Activated naive CD8-positive, alpha-beta T cell treated with anti-CD3 and anti-CD28 coated beads, Interleukin-2, amount 50 U/mL, for 24 hours (primary cell): ENCODE measurements at places on chromosomes 3 and 15.

DNA sequence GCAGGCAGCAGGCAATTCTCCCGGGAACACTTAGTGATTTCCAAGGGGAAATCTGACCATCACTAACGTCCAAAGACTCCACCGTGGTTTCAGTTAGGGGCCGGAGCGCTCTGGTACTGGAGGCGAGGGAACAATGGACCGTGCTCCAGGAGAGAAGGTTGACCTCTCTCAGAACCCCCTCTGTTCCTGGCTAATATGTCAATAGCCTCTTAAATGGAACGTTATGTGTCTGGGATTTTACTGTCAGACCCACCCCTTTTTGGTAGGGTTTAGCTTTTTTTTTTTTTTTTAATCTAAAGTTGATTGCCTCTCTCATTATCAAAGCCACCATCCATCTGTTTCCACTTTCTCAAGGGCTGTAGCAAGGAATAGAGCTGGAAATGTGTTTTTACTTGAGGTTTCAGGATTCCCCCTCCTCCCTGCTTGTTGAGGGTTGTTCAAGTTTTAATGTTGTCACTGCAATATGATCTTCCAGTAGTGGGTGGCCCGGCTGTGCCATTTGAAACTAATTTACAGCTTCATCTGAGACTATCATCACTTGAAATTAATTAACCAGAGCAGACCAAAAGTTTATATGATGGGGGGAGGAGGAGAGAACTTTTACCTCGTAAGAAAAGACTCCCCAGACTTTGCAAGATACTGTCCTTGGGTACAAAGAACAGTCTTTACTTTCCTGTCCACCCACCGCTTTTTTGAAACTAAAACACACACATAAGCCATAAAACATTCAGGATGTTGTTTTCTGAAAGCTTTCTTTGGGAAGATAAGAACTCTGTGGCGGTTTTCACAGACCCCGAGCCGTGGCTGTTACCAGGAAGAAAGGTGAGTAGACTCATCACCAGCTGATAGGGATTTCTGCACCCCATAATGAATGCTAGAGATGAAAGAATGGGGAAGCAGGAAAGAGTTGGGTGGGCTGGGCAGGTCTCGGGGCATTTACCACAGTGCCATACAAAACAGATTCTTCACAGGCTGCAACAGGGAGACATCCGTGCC is 187.8 kb downstream of the UACA start:
- DNase-seq: no peak

- DNase-seq: no peak
Measured at GRCh38 chr3:16113704-16114103, 60.8 kb upstream of the GALNT15 start.

- DNase-seq: peak; percentile 73
Measured at GRCh38 chr15:89442671-89443307, 53.6 kb downstream of the RHCG start.

GRCh38 chr3:7977245-7978086 is 524.2 kb upstream of the LMCD1 start:
- no peak for DNase-seq

GRCh38 chr15:71508081-71508682 is 302.2 kb upstream of the NR2E3 start:
- no peak for DNase-seq

DNA sequence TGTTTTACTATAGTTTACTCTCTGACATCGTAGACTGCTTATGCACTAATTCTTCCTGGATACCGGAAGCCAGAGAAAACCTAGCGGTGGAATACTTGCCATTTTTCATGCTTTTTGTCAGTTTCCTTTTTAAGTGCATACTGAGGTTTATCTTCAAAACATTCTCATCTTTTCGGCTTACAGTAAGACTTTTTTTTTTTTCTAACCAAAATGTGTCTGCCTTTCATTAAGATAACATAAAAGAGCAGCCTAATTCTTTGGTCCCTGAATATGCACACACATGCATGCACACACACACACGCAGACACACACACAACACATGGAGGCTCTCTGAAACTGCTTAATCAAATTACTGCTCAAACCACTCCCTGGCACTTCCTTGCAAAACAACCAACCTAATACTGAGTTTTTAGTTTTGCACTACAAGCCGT is 1.3 kb downstream of the ZNF445 start:
- DNase-seq: no peak

DNA sequence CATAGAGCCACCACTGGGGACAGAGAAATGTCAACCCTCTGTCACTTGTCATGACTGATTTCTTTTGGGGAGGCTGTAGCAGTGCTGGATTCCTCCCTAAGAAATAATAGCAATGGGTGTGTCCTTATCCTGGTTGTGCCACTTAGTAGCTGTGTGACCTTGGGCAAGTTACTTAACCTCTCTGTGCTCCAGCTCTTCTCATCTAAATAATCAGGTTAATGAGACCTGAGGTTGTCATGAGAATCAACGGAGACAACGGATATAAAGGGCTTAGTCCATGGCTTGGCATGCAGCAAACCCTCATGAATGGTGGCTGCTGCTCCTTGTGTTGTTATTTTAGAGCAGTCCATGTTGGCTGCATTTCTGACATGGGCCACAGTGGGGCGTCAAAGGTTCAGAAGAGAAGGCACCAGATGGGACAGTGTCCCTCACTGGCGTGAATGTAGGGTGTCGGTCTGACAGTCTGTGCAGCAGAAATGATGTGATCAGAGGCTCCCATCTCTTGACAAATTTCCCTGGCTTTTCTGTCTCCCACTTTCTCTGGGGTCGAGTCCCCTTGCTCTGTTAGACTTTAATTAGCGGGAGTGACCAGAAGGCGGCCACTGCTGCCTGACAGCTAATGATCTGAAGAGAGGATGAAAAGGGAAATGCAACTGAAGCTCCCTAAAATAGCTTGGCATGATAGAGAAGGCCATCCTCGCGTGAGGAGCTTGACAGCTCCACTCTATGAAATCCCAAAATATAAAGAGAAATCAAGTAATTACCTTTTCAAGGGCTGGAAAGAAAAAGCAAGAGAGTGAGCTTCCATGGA is 209.4 kb downstream of the CADPS start:
- peak; percentile 34 for DNase-seq

GRCh38 chr3:35079403-35079802 is 559.9 kb upstream of the ARPP21 start:
- DNase-seq: no peak

DNA sequence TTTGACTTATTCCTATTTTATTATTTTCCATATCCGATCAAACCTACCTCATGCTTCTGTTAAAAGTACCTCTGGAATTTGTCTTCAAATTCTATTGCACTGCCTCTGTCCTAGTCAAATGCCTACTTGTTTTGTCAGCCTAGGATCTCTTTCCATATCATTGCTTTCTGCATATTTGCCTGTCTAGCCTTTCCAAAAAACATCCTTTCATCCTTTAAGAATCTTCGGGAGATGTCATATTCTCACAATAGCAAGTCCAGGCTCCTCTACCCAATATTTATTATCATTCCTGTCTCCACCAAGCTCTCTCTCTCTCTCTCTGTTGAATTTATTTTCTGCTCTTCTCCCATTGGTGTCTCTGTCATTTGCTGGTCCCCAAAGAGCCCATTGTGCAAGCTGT is 80.1 kb downstream of the LRRC28 start:
- DNase-seq: no peak

DNA sequence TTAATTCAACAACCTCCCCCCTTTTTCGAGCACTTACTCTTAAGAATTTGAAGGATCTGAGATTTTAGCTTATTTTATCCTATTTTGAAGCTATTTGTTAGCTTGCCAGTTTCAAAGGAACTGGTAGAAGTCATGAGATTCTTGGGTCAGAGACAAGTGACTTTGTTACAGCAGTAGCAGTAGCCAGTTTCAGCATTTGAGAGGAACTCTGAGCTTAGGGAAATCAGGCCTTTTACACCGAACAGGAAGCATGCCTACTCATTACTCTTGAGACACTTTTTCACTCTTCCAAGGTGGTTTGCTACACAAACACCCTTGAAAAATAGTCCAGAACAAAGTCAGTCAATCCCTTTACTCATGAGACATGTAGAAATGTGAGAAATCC is 24.5 kb upstream of the TM4SF1 start:
- no peak for DNase-seq

DNA sequence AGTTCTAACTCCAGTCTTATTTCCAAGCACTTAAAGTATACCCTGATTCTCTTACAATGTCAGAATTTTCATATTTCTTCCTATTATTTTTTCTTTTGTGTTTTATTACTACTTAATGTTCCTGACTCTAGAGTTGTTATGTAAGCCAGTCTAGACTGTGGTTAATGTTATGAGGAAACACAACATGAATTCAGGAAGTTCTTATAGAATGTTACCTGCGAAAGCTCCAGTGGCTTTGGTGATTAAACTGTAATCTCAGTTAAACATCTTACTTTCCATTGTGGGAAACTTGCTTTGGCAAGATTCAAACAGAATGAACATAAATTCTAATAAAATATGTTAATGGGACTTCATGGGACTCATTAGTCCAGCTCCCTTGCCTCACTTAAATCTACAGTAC is 36.6 kb upstream of the CHL1 start:
- DNase-seq: no peak

DNA sequence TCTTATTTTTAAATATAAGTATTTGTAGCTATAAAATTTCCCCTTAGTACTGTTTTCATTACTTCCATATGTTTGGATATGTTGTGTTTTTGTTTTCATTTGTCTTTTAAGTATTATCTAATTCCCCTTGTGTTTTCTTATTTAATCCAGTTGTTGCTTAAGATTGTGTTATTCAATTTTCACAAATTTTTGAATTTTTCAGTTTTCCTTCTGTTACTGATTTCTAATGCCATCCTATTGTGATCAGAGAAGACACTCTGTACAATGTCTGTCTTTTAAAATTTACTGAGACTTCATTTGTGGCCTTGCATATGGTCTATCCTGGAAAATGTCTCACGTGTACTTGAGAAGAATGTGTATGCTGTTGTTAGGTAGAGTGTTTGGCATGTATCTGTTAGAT is 795.6 kb upstream of the CFAP20DC start:
- no peak for DNase-seq

DNA sequence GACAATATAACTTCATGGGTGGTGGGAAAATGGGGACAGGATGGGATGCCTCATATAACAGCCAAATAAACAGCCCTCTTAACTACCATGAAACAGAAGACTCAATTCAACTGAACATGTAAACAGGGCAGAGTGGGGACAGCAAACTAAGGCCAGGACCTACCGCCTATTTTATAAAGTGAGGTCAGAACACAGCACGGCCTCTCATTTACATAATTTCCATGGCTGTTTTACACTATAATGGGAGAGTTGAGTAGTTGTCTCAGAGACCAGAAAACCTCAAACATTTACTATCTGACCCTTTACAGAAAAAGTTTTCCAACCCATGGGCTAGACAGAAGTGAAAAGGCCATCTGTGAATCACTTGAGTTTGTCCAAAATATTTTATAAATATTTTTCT is 56.7 kb upstream of the SNRPA1 start:
- DNase-seq: no peak

DNA sequence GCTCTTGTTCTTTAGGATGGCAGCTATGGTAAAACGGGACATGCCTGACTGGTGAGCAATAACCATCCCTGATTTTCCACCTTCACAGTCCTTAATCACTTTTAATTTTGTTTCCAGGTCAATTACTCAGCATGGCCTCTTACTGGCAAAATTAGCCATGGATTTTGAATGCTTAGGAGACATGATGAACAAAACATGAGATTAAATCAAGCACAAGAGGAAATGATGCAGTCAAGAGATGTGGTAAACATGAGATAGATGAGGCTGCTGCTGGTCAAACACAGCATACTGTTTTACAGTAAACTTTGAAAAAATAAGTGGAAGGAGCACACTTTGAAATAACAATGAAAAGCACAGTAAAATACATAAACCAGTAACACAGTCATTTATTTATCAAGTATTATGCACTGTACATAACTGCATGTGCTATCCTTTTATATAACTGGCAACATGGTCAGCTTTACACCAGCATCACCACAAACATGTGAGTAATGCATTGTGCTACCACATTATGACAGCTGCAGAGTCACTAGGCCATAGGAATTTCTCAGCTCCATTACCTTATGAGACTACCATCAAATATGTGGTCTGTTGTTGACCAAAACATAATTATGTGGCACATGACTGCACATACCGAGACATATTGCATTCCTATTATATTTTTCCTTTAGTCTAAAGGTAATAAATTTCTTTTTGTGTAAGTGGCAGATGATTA is 30.1 kb upstream of the ZNF502 start:
- no peak for DNase-seq

DNA sequence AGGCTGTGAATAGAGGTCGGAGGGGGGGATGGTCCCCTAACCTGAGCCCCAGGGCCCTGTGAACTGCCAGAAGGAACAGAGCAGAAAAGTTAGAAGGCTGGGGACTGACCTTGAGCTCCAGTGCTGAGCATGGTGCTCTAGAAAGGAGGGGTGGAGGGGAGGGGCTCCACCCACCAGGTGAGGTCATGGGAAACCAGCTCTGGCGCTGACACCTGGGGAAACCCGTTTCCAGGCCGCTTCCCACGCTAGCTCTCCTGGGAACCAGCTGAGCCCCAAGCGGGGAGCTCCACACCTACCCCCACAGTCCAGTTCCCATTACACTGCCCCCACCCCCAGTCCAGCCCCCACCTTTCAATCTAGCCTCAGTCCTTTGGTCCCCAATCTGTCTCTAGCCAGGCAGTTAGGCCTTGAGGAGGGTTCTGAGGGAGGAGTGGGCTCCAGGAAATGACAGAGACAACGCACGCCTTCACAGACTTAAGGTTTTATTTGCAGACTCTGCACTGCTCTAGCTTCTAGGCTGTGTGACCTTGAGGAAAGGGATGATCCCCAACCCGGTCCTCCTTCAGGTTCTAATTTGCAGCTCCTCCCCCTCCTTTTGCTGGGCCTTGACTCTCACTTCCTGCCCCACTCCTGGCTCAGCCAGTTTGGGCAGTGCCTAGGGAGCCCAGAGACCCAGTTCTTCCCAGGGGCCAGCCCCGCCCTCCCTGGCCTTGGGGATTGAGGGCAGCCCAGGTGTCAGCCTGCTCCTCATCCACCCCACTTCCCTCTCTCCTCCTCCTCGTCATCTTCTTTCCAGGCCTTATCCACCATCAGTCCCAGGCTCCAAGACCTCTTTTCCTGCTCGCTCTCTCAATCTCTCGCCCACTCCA is 2.1 kb downstream of the RHOV start:
- peak; percentile 32 for DNase-seq

GRCh38 chr15:77563623-77564156 is 69.0 kb downstream of the LINGO1 start:
- DNase-seq: no peak

DNA sequence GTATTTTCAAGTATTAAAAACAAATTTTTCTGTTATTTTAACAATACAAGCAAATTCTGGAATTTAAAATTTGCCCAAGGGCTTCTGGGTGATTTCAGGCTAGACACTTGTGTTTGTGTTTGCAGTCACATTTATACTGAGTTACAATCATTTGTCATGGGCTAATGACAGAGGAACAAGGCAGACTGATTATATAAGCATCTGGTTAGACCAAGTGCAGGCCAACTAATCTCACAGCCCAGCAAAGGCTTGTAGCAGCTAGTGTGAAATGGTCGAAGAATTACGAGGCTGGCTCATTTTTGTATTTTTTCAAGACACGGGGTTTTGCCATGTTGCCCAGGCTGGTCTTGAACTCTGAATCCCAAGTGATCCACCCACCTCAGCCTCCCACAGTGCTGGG is 52.1 kb downstream of the CMTM8 start:
- DNase-seq: no peak
